Midbrain (tissue), 1 donor: ENCODE measurements at places on chromosomes 5 and 9.

GRCh38 chr5:95086927-95087815, 197.7 kb downstream of the MCTP1 start:
- DNase-seq = no peak

DNA sequence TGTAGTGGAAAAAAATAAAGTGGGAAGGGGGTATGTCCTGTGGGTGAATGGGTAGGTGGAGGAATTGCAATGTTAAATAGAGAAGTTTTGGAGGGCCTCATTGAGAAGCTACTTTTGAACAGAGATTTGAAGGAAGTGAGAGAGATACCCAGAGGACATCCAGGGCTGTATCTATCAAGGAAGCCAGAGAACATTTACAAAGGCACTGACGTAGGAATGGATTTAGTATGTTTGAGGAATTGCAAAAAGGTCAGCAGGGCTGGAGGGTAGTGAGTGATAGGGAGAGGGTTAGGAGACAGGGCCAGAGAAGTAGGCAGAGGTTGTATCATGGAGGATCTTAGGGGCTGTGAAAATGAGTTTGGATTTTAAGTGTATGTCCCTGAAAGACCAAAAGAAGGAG, 13.9 kb downstream of the PTTG1 start:
- no peak for DNase-seq

DNA sequence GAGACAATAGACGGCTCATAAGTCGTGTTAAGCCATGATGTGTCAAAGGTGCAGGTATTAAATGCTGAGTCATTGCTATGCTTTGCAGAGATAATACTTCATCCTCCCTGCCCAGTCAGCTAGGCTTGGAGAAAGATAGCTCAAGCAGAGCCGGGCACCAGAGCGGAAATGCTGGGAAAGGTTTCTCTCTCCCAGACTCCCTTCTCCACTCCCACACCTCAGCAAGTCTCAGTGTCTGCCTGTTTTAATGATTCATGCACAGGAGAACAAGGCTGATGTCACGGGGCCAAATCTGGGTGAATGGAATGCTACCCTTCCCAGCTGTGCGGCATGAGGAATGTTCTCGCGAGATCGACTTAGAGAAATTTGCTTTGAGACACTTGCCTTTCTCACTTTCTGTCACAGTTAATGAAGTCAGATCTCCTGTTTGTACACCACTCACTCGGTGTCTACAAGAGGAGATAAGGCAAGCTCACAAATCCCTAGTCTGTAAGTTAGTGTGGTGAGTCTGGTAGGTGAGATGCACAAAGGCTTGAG, 204.4 kb downstream of the EFNA5 start:
- no peak for DNase-seq

- DNase-seq = no peak
Observed at GRCh38 chr5:149628221-149628620, 46.9 kb downstream of the ARHGEF37 start.

- no peak for DNase-seq
Observed at GRCh38 chr5:10493884-10494283, 52.2 kb downstream of the ROPN1L start.

DNA sequence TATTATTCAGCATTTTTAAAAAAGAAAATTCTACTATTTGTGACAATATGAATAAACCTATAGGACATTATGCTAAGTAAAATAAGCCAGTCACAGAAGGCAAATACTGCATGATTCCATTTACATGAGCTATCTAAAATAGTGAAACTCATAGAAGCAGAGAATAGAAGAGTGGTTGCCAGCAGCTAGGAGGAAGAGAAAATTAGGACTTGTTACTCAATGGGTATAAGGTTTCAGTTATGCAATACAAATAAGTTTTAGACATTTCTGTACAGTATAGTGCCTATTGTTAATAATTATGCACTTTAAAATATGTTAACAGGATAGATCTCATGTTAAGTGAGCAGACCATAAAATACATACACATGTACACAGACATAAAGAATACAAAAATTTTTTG, 73.8 kb upstream of the SPINK5 start:
- no peak for DNase-seq
